Activated CD4-positive, CD25-positive, alpha-beta regulatory T cell treated with anti-CD3 and anti-CD28 coated beads, Interleukin-2, amount 50 U/mL, for 16 hours (primary cell): ENCODE measurements at places on chromosomes 2 and 18.

DNA sequence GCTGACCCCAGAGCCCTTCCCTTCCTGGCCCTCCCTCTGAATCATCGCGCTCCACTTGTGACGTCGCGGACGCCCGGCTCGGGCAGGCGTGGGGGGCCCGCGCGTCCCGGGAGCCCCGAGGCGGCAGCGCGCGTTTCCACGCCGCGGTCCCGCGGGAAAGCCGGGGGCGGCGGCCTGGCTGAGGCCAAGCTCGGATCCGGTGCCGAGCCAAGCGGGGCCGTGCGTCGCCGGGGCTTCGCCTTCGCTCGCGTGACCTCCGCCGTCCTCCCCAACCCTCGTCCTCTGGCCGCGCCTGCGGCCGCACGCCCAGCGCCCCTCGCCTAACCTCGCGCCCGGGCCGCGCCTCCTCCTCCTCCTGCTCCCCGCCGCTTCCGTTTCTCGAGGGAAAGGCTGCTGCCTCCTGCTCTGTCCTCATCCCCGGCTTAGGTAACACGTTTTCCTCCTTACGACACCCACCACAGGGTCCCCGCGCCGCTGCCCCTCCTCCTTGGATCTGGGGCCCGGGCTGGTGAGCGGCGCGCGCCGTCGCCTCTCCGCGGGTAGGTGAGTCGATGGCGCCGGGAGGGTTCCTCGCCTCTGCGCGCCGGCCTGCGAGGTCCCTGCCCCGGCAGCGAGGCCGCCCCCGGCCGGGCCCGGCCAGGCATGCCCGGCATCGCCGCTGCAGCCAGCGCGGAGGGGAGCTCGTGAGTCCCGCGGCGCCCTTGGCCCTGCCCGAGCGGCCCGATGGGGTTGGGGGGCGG lies at the start of gene INPP1:
TSS of gene INPP1 (plus strand) at position 54 of the 740 bp plus-strand sequence. CDS start 16,514 bp downstream, outside the sequence.
- DNase-seq, result no peak

GRCh38 chr2:143692162-143692561 lies 562.9 kb downstream of the ARHGAP15 start:
- no peak for DNase-seq

- peak; percentile 13 for DNase-seq
Measured at GRCh38 chr2:101474731-101475384, at the start of gene RFX8. RFX8 (minus strand) TSS chr2:101475112; CDS start chr2:101466848, 8,264 bp downstream.

DNA sequence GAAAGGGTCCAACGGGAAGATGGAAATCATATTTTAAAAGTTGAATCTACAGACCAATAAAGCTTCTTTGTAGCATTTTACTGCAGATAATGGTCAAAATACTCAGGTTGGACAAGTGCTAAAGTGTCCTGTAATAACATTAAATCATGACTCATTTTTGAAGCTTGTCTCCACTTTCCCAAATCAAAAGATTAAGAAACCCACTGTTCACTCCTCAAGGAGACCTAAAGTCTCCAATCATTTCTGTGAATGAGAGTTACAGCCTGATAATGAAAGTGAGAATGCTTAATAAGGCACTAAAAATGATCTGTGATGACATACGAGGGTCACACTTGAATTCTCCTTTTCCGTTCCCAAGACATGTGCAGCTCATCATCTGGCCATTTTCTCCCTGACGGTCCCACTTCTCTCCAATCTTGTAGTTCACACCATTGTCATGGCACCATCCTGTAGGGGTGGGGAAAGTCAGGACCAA lies 53.4 kb downstream of the ATIC start:
- DNase-seq, result no peak

GRCh38 chr2:134385195-134385594 lies 131.3 kb downstream of the MGAT5 start:
- no peak for DNase-seq

DNA sequence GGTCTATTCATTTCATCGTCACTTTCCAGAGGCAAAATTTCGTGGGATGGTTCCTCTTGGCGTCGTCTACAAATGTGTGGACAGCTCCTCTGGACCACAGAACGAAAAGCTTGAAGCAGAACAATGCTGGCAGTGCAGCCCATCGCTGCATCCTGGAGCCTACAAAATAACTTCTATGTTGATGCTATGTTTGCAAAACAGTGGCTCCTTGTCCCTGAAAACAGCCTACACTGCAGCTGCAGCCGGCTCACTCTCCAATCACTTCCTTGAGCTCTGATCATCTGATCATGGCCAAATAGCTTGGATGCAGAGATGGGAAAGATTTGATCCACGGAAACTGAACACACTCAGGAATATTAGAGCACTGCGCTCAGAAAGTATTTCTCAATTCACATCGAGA lies 60.0 kb downstream of the DOCK10 start:
- DNase-seq, result no peak
